ENCODE measurements at places on chromosomes 3 and 15. TPM values are rescaled to one million over a fixed set of nuclear protein-coding genes. Genes with fewer than 3 reads are reported as not detected.
A peak's percentile ranks its signal among the peaks of the same experiment; 100 is the strongest.

The CYP8B1 gene
- not detected for total RNA-seq

DNA sequence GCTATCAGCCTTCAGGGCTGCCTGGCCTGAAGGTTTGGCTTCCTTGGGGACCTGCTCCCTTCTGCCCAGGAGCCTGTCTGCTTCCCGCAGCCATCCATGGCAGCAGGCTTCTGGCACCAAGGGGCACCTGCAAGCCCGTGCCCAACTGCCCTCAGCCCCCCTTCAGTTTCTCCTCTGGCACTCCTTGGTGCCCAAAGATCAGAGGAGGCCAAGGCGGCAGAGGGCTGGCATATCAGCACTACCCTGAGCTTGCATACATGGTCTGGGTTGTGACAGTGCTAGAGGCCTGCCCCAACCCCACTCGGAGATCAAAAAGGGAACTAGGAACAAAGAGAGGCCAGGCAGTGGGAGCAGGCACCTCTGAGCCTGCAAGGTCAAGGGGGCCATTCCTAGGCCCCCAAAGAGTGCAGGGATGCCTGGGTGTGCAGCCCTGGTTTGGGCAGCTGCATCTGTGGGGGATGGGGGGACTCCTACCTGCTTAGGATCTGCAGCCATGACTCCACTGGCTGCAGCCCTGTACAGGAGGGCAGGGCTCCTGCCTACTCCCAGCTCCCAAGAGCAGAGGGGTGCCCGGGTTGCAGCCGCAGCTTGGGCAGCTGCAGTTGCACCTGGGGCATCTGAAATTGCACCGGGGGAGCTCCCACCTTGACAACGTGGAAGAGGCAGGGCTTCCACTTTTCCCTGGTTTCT, 76.2 kb upstream of the TP63 start:
- no peak for ATAC-seq

DNA sequence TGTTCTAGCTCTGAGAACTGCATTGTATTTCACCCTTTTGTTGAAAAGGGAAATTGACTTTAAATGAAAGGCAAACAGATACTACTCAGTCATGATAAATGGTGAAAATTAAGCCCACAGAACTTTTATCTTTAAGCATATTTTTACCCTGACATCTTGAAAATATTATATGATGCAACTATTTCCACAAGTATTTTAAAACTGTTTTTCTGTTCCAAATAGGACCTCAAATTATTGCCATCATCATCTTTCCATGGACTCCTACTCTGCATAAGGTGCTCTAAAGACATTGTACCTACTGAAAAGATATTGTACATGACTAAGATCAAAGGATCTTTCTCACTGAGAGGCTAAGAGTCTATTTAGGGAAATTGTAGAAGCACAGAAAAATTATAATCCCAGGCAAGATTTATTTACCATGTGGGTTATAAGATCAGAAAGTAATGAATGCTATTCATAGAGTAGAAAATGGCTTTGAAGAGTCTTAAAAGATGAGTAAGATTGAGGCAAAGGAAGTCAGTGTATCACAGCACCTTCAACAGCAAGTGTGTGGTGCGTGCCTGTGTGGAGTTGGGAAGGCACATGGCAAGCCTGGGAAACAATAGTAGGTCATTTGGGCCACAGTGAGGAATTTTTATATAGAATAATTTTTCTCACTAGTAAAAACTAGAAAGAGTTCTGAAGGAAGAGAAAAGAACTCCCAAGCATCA, 68.8 kb downstream of the VGLL3 start:
- no peak for ATAC-seq

- ATAC-seq: no peak
Measured at GRCh38 chr3:40713306-40713705, 188.5 kb downstream of the ZNF621 start.

- no peak for ATAC-seq
Measured at GRCh38 chr15:71295603-71296314, 180.5 kb downstream of the THSD4 start.

DNA sequence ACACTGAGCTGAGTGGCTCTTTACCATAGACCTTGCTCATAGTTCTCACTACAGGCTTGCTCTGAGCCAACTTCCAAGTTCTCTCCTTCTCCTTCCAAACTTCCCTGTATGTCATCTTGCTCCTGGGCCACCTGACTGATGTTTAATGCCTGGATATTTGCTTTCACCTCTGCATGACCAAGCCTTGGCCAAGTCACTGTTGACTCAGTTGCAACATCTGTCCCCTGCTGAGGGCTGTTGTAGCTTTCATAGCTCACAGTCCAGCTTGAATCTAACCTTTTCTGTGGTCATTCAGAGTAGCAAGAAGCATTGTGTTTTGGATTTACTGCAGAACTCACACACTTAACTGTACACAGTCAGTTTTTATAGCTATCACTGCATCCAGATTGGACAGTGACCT, 171.8 kb upstream of the ROPN1 start:
- no peak for ATAC-seq

DNA sequence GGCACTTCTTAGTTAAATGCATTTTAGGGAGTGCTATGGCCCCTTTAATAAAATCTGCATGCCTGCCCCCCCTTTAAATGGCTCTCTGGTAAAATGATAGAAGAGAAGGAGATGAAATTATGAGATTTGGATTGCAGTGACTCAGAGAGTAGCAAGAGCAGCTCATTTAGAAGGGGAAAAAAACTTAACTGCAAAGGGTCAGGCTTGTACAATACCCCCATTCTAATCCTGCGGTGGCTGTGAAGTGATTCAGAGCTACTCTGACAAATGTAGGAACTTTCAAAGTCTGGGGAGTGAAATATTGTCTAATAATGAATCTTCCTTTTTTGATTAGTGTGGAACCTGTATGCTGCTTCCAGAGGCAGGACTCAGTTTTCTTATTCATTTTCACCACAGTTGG, 44.1 kb upstream of the TBC1D23 start:
- ATAC-seq: no peak

- no peak for ATAC-seq
Measured at GRCh38 chr3:190809351-190809750, 53.1 kb downstream of the GMNC start.

- ATAC-seq: peak; percentile 52
Measured at GRCh38 chr15:40471105-40471807, 472 bp downstream of the CHST14 start.

DNA sequence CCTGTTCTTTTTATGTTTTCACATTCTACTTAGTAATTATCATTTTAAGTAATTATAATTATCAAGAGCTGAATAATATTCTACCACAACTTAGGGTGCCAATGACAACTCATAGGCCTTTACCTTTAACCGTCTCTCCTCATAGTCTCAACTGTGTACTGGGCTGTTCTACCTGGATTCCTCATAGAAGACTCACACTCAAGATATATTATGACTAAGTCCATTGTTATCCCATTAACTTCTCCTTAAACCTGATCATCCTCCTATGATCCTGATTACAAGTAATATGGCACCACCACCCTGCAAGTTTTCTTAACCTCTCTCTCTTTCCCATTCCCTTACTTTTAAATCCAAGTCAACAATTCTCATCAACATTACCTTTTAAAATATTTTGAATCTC, 285.9 kb upstream of the VEPH1 start:
- ATAC-seq: no peak

- ATAC-seq: no peak
Measured at GRCh38 chr15:59364248-59364647, 8.4 kb downstream of the MYO1E start.

DNA sequence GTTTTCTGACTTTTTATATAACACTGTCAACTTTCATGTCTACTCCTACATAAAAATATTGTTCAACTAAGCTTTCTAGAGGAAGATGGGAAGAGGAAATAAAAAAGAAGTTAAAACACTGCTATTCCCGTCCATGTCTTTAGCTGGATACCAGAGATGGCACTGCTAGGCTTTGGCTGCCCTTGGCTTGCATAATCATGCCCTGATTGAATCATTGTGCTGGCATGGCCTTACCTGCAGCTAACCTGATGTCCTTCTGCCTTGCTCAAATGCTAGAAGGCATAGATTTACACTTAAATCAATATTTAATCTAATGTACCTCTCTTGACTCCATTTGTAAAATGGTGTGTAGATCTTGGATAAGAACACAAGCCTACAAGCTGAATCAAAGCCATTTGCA, 539.7 kb upstream of the IL12A start:
- no peak for ATAC-seq

GRCh38 chr3:111812701-111813100, 46.4 kb upstream of the PHLDB2 start:
- ATAC-seq: no peak

The IL5RA gene
- not detected for total RNA-seq

The PPARG gene
- 18.3 TPM for total RNA-seq

DNA sequence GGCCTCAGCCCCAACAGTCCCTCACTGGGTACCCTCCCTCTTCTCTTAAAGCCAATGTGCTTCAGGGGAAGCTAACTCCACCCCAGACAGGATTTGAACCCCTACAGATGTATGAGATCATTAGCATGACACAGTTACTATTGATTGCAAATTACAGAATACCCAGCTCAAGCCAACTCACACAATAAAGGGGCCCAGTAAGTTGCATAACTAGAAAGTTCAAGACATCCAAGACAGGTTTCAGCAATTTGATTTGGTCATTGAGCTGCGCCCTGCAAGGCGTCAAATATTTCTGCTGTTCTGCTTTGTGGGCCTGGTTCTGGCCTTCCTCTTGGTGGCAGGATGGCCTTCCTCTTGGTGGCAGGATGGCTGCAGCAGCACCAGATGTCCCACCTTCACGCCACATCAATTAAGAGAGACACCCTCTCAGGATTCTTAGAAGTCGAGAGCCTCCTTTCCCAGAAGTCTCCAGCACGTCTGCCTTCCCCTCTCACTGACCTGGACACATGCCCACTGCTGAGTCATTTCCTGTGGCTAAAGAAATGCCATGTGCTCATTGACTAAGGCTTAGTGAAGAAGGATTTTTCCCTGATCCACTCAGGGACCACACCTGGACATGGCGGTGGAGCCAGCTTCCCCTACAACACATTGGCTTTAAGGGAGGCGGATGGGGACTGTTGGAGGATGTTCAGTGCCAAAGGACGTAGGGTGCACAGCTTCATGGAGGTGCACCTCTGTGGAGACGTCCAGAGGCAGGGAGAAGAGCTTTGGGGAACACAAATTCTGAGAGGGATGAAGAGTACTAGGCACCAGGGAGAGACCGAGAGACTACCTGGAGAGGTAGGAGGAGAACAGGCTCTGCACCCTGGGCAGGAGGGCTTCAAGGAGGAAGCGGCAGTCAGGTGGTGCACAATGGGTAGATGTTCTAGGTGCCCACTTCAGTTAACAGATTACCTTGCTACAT, 49.1 kb downstream of the DNASE1L3 start:
- no peak for ATAC-seq

DNA sequence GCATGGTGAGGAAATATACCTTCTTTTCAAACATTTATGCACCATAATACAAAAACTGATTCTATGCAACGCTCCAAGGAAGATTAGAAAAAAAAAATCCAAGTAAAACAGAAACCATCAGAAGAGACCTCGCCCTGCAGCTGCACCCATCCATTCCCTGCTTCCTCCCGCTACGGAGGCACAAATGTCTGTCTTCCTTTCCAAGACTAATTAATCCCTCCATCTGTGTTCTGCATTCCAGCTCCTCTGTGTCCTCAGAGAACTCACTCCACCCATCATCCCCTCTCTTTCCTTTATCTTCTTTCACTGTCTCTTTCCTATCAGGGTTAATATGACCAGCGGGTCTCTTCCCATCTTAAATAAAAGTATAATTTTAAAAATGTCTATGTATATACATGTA, 196.1 kb downstream of the ADAMTSL3 start:
- no peak for ATAC-seq

GRCh38 chr15:91706322-91707032, 147.0 kb upstream of the SLCO3A1 start:
- ATAC-seq: peak; percentile 92

DNA sequence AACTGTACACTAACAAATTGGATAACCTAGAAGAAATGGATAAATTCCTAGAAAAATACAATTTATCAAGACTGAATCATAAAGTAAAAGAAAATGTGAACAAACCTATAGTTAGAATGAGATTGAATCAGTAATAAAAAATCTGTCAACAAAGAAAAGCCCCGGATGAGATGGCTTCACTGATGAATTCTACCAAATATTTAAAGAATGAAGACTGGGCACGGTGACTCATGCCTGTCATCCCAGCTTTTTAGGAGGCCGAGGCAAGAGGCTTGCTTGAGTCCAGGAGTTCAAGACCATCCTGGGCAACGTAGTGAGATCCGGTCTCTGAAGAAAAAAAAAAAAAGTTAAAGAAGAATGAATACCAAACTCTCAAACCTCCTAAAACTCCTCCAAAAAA, 17.7 kb upstream of the AP4E1 start:
- ATAC-seq: no peak

GRCh38 chr15:41096178-41096577, 19.9 kb downstream of the INO80 start:
- no peak for ATAC-seq

- ATAC-seq: no peak
Measured at GRCh38 chr3:16430717-16431630, 82.5 kb downstream of the RFTN1 start.

GRCh38 chr15:88896333-88897033, 1.1 kb upstream of the HAPLN3 start:
- no peak for ATAC-seq

The C3orf85 gene
- total RNA-seq: not detected

DNA sequence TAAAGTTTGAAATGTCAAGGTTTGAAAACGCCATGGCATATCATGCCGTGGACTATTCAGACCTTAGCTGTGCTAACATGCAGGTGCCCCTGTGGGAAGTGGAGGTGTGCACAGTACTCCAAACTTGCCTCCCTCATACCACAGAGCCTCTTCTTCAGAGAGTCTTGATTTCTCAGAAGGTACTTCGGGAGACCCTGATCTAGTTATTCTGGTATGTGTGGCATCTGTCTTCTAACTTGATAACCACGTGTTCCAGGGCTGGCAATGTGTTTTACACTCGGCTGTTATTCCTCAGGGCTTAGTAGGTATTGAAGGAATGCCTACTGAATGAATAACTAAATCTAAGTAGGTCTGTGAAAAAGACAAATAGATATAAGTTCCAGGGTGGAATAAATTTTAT, 309.9 kb downstream of the CLSTN2 start:
- ATAC-seq: no peak

The HOMER2 gene
- 8.7 TPM for total RNA-seq

GRCh38 chr15:73985101-73985873, 6.8 kb downstream of the STOML1 start:
- ATAC-seq: no peak

- ATAC-seq: no peak
Measured at GRCh38 chr15:35540021-35540420, 5.9 kb downstream of the DPH6 start.

GRCh38 chr3:44682182-44682896, 30.1 kb upstream of the ZNF502 start:
- ATAC-seq: no peak

All from activated T-helper 17 cell treated with anti-CD3 and anti-CD28 coated beads, Interleukin-2, amount 50 U/mL, for 72 hours (primary cell).